Activated CD8-positive, alpha-beta memory T cell treated with anti-CD3 and anti-CD28 coated beads for 1 hour (primary cell): ENCODE measurements at places on chromosomes 4 and X.
A peak's percentile ranks its signal among the peaks of the same experiment; 100 is the strongest.

GRCh38 chr4:13722649-13723048 lies 95.1 kb upstream of the BOD1L1 start:
- no peak for DNase-seq

GRCh38 chrX:49748211-49748956 lies 52.6 kb upstream of the PAGE1 start:
- no peak for DNase-seq

DNA sequence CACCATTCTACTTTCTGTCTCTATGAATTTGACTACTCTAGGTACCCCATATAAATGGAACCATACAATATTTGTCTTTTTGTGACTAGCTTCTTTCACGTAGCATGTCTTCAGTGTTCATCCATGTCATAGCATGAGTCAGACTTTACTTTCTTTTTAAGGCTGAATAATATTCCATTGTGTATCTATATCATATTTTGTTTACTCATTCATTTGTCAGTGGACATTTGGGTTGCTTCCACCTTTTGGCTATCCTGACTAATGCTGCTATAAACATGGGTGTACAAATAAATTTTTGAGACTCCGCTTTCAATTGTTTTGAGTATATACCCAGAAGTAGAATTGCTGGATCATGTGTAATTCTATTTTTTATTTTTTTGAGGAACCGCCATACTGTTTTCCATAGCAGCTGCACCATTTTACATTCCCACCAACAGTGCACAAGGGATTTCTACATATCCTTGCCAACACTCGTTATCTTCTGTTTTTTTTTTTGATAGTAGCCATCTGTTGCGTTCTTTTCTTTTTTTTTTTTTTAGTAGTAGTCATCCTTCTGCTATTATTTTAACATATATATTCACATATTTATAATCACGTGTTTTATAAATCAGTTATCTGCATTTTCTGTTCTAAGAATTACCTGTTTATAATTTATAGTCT lies 158.0 kb upstream of the MED14 start:
- DNase-seq: no peak

DNA sequence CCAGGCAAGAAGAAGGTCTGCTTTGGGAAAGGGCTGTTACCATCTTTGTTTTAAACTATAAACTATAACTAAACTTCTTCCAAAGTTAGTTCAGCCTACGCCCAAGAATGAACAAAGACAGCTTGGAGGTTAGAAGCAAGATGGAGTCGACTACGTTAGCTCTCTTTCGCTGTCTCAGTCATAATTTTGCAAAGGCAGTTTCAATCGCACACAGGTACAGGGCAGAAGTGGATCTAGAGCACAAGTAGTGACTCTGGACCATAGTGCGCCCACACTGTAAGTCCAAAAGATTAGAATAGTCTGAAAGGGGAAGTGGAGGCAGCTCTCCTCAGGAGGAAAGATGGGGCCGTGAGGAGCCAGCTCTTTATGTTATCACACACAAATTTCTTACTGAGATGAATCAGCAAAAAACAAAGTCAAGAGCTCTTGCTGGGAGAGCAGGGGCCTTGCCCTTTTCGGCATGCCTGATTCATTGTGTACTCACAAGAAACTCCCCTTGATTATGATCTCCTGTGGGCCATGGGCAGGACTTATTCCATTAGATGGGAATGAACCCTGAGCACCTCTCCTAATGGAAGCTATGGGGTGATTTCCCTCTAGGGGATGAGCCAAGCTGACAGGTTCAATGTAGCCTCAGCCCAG lies 58.6 kb downstream of the FUNDC1 start:
- DNase-seq: no peak

- no peak for DNase-seq
Measured at GRCh38 chr4:90474484-90474883, 347.3 kb downstream of the CCSER1 start.

DNA sequence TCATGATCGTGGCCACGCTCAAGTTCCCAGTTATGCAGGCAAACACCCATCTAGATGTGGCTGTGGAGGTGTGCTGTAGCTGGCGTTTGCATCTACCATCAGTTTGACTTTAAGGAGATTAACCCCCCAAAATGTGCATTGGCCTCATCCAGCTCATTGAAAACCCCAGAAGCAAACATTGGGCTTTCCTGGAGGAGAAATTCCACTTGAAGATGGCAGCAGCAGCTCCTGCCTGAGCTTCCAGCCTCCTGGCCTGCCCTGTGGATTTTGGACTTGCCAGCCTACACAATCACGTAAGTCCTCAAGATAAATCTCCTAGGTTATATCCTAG lies 30.2 kb upstream of the SLC25A6 start:
- no peak for DNase-seq

DNA sequence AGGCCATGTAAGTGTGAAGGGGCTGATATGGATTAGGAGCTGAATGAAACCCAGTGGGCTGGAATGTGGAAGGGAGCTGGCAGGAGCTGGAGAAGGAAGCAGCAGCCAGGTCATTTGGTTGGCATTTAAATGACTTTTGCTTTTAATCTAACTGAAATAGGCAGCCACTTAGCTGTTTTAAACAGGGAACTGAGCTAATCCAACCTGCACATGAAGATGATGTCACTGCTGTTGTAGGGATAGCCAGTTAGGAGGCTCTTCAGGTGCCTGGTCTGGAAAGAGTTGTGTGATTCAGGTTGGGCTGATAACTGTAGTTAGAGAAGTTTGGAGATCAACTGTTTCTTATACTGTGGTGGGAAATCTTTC lies 122.4 kb downstream of the PALLD start:
- DNase-seq: no peak

GRCh38 chr4:7854697-7855370 lies 84.8 kb downstream of the AFAP1 start:
- peak; percentile 20 for DNase-seq

DNA sequence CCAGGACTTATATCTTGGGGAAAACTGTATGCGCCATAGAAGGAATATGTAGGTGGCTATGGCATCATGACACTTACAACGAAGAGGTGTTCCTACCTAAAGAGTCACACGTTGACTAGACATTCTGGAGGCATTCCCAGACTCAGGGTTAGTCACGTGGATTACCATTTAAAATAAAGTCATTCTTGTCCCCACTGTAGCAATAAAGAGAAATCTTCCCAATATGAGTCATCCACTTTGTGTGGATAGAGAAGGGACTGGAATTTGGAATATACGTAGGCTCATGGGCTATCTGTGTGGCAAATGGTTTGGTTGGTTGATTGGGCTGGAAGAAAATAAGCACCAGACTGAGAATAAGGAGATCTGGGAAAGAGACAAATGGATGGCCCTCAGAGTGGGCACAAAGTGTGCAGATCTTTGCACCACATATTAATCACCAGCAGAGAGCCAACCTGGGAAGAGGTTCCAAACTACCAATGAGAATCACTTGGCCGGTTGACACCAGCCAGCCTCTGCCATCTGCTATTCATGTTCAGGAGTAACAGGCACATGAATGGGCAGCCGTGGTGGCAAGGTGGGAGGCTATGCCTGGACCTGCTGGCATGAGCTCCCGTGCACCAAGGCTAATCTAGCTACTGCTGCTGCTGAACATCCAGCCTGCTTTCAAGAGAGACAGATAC lies 41.0 kb downstream of the MTNR1A start:
- no peak for DNase-seq

DNA sequence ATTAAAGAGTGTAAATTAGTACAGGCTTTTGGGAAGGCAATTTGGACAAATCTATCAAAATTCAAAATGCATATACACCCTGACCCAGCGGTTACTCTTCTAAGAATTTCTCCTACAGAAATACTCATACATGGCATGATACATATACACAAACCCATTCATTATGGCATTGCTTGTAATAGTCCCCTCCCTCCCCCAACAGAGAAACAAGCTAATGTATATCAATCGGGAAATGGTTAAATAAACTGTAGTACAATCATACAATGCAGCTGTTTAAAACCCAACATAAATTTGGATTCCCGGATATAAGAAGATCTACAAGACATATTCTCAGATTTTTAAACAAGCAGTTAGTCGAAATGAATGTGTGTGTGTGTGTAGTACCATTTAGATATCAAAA lies 808 bp downstream of the HUWE1 start:
- no peak for DNase-seq

- DNase-seq: no peak
Measured at GRCh38 chr4:169115144-169115896, 105.3 kb upstream of the CBR4 start.

- no peak for DNase-seq
Measured at GRCh38 chrX:19670321-19670750, 155.0 kb upstream of the MAP3K15 start.

DNA sequence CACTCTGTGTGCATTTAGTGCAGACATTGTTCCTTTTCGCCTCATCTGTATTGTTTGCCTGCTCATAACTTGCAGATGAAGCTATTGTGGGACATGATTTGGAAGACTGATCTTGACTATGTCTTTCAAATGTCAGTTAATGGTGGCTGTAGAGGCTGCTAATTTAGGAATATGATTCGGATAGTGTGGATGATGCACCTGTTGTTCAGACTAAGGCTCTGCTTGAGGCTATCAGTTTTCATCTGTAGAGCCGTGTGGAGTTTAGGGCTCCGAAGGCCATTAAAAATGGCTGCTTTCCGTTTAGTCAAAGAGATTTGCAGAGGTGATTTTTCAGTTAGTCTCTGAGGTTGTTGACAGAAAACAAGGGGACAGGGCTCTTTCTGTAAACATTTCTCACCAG lies 102.0 kb downstream of the GBA3 start:
- DNase-seq: no peak

- no peak for DNase-seq
Measured at GRCh38 chr4:20127626-20128025, 124.1 kb upstream of the SLIT2 start.

GRCh38 chr4:79042079-79042674 lies 102.9 kb upstream of the PAQR3 start:
- no peak for DNase-seq

GRCh38 chr4:109131559-109131958 lies 170.9 kb downstream of the COL25A1 start:
- no peak for DNase-seq

GRCh38 chr4:20359692-20360091 lies 108.0 kb downstream of the SLIT2 start:
- no peak for DNase-seq

- no peak for DNase-seq
Measured at GRCh38 chr4:184016759-184017668, 111.9 kb downstream of the STOX2 start.

DNA sequence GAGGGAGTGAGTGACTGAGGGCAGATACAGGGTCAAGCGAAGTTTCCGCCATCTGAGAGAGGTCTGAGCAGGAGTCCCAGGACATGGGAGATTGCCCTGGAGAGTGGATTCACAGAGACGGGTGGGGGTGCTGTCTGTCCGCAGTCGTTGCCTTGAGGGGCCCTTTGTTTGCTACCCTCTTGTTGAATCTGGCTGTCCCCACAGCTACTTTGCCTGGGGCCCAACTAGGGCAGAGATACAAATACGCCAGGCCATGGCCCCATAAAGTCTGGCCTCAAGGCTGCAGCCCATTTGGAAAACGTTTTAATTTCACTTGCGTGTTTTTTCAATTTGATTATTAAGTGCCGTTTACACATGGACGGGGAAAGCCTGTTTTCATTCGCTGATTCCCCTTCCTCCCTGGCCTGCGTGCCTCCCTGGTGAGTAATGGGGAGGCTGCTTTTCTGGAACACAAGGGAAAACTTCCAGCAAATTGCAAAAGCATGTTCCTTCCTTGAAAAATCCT lies 134.4 kb downstream of the SMIM20 start:
- DNase-seq: no peak

DNA sequence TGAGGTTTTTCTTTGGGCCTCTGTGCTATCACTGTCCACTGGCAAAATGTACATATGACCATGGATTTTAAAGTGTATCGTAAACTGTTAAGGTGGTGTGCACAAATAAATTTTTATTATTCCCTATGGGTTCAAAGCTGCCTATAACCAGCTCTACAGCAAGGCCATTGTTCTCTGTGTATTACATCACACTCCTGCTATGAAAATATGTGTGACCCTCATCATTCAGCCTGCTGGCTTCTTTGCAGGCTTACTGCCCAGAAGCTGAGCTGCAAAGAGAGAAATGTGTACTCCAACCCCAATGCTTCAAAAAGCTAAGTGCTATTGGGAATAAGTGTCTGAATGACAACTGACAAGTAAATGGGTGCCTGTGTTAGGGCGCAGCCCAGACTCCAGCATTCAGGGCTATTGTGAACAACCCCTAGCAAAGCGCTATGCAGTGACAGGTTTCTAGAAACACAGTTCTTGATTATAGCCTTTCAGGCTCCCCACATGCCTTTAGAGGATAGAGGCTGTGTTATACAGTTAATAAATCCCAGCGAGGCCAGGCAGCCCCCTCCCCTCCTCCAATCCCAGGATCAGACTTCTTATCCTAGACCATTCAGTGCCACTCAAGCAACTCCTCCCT lies 220.4 kb upstream of the RADX start:
- no peak for DNase-seq

GRCh38 chr4:158624889-158625478 lies 46.7 kb downstream of the C4orf46 start:
- no peak for DNase-seq

DNA sequence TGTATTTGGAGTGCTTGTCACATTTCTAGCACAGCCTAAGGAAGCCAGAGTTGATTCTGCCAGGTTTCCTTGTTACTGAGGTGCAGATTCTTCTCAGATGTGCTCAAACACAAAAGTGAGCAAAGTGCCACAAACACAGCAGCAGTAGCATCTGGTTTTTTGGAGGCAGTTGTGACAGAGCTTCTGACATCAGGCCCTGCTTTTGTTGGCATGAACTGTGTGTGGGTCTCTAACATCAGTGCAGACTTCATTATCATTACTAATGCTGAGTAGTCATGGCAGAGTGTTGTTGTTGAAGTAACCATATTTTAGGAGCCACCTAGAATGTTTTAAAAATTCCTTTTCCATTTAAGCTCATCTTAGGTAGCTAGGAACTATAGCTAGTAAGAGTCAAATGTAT lies 656.6 kb downstream of the ANKRD50 start:
- DNase-seq: no peak

DNA sequence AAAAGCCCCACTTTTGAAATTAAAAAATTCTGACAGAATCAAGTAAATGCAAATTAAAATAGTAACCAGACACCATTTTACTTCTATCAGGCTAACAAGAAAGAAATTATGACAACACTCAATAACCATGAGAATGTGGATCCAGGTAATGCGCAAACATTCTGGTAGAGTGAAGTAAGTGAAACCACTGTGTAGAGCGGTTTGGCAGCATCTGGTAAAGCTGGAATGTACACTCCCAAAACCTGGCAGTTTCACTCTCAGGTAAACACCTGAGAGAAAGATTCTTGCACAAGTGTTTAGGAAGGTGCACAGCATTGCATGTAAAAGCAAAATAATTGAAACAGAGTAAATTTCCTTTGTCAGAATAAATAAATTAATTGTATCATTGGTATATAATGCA lies 81.8 kb downstream of the TRIML1 start:
- no peak for DNase-seq

DNA sequence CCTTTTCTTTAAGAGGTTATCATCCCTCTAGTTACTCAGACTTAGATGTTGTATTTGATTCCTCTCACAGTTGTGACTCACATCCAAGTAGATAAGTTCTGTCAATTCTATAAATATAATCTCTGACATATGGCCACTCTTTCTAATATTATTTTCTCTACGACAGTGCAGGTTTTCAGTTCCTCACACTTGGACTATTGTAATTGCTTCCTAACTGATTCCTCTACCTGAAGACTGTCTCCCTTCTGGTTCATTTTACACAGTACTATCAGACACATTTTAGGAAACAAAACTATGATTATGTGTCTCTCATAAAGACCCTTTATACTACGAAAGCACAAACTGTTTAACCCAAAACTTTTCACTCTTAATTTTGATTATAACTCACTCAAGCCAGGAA lies 31.3 kb upstream of the GNRHR start:
- no peak for DNase-seq
